ENCODE measurements at places on chromosomes 13 and 19.

DNA sequence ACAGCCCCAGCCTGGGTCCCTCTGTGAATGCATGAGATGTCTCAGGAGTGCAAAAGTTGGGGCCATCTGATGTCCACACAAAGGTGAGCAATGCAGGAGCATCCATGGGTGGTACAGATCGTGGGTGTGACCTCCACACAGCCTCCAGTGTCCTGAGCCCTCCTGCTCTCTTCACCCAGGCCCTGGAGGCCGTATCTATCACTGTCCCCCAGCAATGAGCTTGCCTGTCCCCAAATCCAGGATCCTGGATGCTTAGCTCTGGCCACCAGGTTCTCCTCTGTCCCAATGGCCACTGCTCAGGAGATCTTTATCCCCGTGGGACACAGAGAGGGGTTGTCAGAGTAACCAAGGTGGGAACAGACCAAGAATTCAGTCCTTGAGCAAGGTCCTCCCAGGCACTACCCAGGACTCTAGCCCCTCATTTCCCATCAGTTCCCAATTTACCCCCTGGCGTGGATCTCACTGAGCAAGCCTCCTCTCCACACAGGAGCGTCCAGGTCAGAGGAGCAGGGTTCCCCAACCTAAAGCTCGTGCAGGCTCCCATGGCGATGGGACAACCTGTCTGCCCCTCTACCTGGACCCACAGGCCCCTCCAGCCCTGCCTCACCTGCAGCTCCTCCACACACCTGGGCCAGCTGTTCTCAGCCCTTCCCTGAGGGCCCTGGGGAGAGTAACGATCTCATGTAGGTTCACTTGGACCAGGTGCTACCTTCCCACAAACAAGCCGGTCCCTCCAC lies 11.3 kb downstream of the CEACAM21 start:
- no peak for DNase-seq

DNA sequence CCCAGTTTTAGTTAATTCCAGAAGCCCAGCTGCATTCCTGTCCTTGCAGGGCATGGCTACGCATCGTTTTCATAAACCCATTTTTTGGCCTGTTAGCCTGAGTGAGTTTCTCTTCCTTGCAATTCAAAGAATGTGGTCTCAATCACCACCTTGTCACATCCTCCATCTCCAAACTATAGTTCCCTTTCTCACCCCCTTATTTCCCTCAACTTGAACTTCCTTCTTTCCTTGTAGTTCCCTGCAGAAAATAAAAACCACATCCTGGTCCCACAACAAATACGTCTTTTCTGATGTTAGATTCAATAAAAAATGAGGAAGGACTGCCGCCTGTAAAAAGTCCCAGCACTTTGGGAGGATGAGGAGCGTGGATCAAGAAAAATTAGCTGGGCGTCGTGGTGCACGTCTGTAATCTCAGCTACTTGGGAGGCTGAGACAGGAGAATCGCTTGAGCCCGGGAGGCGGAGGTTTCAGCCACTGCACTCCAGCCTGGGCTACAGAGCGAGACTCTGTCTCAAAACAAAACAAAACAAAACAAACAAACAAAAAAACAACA lies 13.2 kb downstream of the ADGRE3 start:
- no peak for DNase-seq

DNA sequence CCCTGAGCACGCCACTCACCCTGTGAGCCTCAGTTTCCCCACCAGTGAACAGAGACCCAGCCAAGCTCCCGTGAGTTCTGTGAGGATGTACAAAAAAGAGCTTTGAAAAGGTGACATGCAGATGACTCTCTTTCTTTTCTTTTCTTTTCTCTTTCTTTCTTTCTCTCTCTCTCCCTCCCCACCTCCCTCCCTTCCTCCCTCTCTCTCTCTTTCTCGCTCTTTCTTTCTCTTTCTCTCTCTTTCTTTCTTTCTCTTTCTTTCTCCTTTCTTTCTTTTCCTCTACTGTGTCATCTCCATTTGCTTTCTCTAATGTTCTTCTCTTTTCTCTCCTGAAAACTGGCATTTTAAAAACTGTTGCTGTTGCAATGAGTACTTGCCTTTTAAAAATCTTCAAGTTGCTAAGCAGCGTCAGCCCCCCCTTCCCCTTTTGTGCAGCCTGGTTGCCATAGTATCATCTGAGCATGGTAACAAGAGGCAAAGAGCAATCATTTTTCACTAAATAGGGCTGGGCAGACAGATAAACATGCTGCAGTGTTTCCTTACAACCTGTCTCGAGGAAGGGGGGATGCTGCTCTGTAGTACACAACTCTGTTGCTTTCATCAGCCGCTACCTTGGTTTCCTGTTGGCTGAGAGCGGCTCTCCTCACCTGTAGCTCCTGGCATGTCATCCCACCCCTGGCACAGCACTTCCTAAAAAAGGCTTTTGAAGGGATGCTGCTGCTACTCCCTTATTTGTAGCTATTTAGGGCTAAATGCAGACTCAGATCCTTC lies 108.7 kb upstream of the MBNL2 start:
- DNase-seq = peak; percentile 15

DNA sequence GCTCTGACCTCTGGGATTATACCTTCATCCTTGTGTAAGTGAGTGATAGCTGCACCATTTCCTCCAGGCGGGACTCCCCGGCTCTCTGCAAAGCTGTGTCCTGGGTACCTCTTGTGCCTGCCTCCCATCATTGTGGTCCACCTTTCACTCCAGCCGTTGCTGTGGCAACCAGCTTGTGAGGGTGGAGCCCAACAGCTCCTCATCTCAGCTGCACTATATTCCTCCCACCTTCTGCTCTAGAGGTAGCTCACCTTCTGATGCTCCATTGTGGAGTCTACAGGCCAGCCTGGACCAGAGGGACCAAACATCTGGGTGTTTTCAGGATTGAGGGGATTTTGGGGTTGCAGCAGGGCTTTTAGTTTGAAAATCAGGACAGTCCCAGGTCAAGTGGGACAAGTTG lies 708.2 kb downstream of the UQCRFS1 start:
- DNase-seq = no peak

- no peak for DNase-seq
Observed at GRCh38 chr13:47397739-47398138, 500.9 kb upstream of the HTR2A start.

GRCh38 chr19:3982701-3983541 lies 2.3 kb downstream of the EEF2 start:
- DNase-seq = peak; percentile 58

- no peak for DNase-seq
Observed at GRCh38 chr19:38838208-38838985, 6.8 kb upstream of the ECH1 start.

- no peak for DNase-seq
Observed at GRCh38 chr19:11995174-11995573, 30.3 kb downstream of the ZNF763 start.

- DNase-seq = peak; percentile 22
Observed at GRCh38 chr19:29260477-29261317, 47.7 kb upstream of the UQCRFS1 start.

DNA sequence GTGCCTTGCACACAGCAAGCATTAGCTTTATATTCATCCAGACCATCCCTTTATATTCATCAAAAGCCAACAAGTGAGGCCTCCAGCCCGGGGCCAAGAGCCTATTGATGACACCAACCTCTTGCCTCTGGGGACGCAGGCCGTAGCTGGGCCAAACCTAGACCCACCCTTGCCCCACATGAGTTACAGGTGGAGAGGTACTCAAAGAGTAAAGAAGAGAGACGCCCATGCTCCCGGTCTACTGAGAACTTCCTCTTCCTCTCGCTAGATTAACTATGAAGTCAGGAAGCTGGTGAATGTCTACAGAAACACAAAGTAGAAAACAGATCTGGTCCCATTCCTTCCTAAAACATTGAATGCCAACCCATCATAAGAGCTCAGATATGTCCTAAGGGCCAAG lies 3.8 kb upstream of the MLNR start:
- no peak for DNase-seq

- no peak for DNase-seq
Observed at GRCh38 chr13:42270857-42271215, 1.1 kb upstream of the AKAP11 start.

DNA sequence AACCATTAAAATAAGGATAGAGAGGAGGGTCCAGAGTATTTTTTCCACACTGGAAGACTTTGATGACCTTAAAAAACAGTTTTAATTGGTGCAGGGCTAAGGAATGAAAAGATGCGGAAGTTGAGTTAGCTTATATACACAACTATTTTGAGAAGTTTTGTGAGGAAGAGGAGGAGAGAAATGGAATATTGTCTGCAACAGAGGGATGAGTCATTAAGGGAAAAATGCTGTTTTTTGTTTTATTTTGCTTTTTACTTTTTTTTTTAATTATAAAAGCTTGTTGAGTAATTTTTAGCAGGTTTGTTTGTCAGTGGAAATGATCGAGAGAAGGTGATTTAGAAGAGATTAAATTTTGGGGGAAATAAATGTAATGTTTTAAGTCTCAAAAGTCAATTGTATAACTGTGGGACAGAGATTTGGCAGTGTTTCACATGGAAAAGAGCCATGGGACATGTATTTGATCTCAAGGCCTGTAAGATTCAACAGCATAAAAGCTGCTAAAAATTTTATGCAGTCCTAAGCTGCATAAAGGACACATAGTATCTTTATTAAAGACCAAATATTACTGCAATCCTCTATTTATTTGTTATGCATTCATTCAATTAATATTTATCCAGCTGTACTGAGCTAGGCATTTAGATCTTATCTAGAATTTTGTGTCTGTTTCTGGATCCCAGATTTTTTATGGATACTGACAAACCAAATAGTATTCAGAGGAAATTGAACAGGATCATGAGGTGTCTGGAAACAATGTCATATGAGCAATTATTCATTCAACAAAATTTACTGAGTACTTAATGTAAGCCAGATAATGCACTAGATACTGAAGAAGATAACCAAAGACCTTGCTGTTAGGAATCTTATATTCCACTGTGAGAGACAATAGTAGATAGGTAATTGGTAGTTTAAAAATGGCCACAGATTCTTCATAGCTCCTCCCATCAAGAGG lies 72.7 kb downstream of the DNAJC15 start:
- peak; percentile 17 for DNase-seq

- DNase-seq = no peak
Observed at GRCh38 chr13:99746637-99747402, 224.7 kb downstream of the ZIC5 start.

- no peak for DNase-seq
Observed at GRCh38 chr13:53127373-53127772, 98.8 kb downstream of the OLFM4 start.

GRCh38 chr13:45194081-45194939 lies 6.5 kb downstream of the KCTD4 start:
- DNase-seq = peak; percentile 46

Measured in AG10803 (cell line).